Fibroblast of skin of back (primary cell): ENCODE measurements at places on chromosomes 3 and 15.

- no peak for DNase-seq
Measured at GRCh38 chr15:65551183-65551582, 20.9 kb downstream of the HACD3 start.

- peak; percentile 32 for DNase-seq
Measured at GRCh38 chr15:94327356-94327936, 96.1 kb downstream of the MCTP2 start.

- DNase-seq: peak; percentile 17
Measured at GRCh38 chr15:71485094-71485693, 325.2 kb upstream of the NR2E3 start.

GRCh38 chr3:112114576-112115160 lies 18.4 kb downstream of the GCSAM start:
- no peak for DNase-seq

- DNase-seq: no peak
Measured at GRCh38 chr3:123424321-123424998, 24.4 kb downstream of the ADCY5 start.
